Calu3 (cell line): ENCODE measurements at places on chromosomes 1 and 21. TPM values are rescaled to one million over a fixed set of nuclear protein-coding genes. Genes with fewer than 3 reads are reported as not detected.

IRF2BP2 gene
- 192 and 196 TPM in 2 replicates for total RNA-seq

- no peak for DNase-seq
Observed at GRCh38 chr1:231214918-231215680, 25.9 kb upstream of the GNPAT start.

- DNase-seq: peak; percentile 21
Observed at GRCh38 chr1:206808615-206809014, 36.3 kb upstream of the IL10 start.

- DNase-seq: no peak
Observed at GRCh38 chr1:234707641-234708040, 97.7 kb upstream of the IRF2BP2 start.

DNA sequence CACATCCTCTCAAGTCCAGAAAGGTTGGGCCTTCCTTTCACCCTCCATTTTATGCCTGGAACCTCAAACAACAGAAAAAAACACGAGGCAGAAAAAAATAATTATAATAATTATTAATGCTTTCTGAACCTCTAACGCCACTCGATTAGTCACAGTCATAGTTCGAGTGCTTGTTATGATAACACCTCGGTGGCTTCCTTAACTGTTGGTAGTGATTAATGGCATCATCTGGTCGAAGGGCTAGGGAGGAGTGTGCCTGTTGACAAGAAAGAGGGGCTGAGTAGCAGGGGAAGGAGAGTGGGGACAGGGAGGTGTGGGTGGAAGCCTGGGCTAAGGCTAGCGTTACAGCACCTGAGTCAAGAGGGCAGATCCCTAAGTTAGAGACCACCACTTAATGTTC, 21.3 kb upstream of the IL10 start:
- DNase-seq: no peak
